Activated CD4-positive, alpha-beta T cell treated with anti-CD3 and anti-CD28 coated beads for 4 hours (primary cell): ENCODE measurements at places on chromosomes 7 and 10.

DNA sequence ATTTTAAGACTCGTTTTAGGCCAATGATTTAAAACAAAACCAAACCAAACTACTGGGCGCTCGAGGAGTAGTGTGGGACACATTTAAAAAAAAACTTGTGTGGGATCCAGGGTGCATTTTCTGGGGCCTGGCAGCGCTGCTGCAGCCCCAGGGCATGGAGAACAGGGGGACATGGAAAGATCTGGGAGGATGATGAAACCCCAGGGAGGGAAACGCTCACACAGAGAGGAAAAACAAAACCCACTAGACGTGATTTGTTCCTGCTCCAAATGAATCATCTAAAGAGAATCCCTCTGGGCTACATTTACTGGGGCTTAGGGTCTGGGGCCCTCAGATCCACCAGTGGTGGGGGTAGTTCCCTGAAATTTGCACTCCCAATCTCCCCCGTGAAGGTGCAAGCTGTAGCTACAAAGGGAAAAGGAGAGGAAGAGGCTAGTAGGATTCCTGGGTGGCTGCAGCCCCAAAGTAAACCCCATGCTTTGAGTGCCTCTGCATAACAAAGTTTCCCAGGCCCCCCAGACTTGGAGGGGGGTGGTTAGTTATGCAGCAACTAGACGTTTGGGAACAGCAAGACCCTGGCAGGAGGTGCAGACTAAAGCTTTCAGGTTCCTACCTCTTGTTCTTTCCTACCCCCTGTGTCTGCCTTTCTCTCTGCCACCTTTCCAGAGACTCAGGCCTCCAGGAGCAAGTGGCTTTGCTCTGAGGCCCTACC is 14.5 kb upstream of the HOXA13 start:
- DNase-seq, result no peak

- no peak for DNase-seq
Observed at GRCh38 chr10:48611133-48611532, 6.3 kb upstream of the ARHGAP22 start.

DNA sequence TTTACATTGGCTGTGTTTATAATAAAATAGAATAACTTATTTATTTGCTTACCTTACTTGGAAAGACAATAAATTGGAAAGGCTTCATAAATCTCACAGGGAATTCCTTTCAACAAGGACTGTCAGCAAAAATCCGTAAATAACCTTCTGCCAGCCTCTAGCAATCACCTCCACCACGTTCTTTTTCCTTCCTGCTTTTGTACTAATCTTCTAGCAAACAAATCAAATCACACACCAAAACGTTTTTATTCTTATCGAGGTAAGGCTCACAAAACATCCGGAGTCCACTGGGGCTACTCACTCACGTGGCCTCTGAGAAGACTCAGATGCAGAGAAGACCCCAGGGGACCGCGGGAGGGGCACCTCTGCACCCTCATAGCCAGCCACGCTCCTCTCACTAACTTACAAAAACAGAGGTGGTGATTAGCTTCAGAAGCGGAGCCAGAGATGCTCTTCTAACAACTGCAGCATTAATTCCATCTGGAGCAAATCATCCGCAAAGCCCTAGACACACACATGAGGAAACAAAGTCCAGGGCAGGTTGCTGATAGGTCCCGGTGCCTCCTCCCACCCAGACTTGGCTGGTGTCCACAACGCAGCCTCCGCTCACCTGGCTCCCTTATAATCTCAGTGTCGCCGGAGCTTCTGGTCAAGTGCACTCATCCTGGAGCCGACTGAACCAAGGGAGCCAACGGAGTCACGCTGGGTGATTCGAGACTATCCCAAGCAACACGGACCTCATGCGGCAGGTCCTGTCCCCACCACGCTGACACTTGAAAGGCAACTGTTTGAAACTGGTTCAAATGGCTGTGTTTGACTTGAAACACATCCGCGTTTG is 22.5 kb downstream of the CTBP2 start:
- no peak for DNase-seq

GRCh38 chr10:122669842-122670241 is 29.8 kb downstream of the C10orf120 start:
- no peak for DNase-seq

- DNase-seq, result no peak
Observed at GRCh38 chr10:78619115-78619851, 449.5 kb upstream of the ZMIZ1 start.

GRCh38 chr7:38681882-38682281 is 50.7 kb upstream of the AMPH start:
- no peak for DNase-seq

DNA sequence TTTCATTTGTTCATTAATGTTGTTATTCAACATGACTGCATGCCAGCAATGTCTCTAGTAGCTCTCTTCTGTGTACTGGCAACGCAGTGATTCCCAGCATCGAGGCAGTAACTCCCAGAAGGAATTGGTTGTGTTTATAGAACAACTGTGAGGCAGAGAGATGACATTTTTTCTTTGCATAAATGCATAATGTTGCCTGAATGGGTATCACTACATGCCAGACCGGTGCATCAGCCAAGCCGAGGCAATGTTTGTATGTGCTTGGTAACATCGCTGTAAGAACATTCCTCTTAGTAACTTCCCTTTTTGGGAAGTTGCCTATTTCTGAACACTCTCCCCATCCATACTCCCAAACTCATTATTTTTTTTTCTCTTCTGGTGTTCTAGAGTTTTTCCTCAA is 182.9 kb downstream of the HTR7 start:
- DNase-seq, result no peak

DNA sequence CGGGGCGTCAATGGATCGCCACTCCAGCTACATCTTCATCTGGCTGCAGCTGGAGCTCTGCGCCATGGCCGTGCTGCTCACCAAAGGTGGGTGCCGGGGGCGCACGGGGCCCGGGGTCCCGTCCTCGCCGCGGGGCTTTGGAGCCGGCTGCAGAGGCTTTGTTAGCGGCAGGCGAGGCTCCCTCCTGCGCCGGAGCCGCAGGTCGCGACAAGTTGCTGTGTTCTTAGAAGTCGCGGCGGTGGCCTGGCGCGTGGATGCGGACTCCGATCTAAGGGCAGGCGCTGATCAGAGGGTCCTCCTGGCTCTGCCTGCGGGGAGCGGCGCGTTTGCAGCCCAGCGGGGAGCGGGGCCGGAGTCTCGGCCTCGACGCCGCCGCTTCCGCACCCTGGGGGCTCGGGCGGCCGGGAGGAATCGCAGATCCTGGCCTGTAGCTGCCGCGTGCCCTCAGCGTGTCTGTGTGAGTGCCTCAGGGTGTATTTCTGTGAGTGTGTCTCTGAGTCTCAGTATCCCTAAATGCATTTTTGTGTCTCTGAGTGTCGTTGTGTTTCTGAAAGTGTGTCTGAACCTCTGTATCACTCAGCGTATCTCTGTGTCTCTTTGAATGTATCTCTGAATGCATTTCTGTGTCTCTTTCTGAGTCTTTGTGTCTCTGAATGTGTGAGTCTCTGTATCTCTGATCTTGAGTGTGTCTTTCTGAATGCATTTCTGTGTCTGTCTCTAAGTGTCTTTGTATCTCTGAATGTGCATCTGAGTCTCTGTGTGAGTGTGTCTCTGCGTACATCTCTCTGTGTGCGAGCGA is 766 bp downstream of the BAMBI start:
- peak; percentile 10 for DNase-seq

GRCh38 chr10:124083740-124084397 is 9.5 kb downstream of the CHST15 start:
- no peak for DNase-seq
